Activated T-helper 9 cell treated with anti-CD3 and anti-CD28 coated beads, Interleukin-2, amount 50 U/mL, for 16 hours (primary cell): ENCODE measurements at places on chromosomes 2 and 18.

GRCh38 chr2:5401115-5401657 lies 291.0 kb upstream of the SOX11 start:
- no peak for DNase-seq

DNA sequence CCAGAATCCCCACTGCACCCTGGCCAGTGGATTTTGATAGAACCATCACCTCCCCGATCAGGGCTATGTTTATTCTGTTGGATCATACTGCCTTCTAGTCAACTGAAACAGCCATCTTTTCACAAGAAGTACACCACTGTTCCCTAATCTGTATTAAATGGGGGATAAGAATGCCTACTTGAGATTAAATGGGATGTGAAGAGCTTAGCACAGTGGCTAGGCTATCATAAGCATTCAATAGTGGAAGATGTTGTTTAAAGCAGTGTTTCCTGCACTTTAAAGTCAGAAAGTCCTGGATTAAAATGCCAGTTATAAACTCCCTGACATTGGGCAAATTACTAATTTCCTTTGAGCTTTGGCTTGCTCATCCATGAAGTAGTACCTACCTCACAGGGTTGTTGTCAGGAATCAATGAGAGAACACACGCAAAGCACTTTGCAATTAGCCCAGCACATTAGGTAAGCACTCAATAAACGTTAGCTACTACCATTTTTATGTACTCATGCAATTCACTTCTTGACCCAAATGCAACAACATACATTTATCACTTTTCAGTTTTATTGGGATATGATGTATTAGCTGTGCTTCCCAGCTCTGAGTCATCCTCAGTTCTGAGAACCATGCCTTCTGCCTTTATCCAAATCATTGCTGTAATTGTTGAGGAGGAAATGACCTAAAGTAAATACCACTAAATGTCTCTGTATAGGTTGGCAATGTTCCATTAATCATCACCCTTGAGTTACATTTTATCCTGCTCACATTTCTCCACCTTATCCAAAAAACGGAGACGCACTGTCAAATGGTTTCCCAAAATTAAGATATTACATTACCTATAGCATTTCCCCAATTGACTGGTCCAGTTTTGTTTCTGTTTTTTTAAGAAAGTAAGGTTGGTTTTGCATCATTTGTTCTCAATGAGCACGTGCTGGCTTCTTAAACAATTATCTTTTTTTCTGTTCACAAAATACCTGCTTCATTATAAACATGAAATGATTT lies 2.1 kb downstream of the TMEM247 start:
- no peak for DNase-seq

DNA sequence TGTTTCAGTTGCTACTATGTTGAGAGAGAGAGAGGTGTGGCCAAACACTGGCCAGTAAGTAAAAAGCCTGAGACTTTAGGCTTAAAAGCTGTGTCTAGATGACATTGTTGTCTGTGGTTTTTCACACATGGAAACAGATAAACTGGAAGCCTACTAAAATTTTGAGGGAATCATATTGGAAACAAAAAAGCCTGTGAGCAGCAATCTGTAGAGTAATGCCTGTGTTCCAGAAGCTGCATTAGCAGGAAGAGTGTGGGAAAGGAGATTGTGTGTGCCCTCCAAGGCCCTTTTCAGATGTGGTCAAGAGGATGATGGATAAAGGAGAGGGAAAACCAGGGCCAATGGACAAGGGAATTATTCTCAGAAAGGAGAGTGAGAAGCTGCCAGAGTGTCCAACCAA lies 236.3 kb upstream of the SPRED2 start:
- DNase-seq = no peak

DNA sequence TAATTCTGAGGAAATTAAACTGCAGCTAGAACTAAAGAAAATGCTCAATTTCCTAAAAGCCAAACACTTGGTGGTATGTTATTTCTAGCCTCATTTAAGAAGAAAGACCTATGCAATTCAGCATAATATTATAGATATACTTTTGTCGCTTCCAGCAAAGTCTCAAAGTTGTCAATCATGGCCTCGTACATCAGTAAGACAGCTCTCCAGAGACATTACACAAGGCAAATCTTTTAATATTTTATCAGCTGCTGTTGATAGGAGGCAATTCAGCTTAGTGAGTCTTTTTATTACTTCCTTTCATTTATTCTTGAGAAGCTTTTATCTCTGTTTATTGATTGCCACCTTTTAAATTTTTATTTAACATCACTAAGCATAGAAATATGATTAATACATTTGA lies 294.3 kb downstream of the FSIP2 start:
- no peak for DNase-seq

DNA sequence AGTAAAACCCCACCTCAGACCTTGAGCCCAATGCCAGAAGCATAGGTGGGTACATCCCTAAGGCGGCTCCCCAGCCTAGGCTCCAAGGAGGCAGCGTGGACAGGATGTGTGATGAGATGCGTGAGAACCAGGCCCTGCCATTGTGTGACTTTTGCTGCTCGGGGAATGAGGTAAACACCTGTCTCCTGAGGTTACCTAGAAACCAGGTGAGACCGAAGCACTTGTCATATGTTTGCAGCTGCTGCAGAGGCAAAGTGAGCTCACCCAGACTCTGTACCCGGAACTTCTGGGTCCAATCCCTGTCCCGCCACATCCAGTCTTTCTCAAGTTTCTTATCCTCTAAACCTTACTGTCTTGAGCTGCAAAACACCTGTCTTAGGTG lies 3.4 kb downstream of the FBLN7 start:
- no peak for DNase-seq

DNA sequence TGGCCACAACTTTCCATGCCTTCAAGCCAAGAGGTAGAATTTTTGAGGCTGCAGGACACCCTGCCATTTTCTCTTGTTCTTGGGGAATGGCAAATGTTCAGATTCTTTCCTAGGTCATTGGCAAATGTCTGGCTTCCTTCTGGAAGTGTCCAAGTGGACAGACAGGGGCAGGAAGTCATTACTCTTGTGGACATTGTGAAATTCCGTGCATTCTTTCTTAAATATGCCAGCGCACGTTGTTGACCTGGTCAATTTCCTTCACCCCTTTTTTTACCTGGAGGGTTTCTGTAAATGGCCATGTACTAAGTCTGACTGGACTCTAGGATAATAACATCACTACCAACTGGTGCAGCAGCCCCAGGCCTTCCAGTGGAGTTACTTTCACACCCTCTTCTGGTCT lies 13.9 kb downstream of the ASB18 start:
- no peak for DNase-seq

DNA sequence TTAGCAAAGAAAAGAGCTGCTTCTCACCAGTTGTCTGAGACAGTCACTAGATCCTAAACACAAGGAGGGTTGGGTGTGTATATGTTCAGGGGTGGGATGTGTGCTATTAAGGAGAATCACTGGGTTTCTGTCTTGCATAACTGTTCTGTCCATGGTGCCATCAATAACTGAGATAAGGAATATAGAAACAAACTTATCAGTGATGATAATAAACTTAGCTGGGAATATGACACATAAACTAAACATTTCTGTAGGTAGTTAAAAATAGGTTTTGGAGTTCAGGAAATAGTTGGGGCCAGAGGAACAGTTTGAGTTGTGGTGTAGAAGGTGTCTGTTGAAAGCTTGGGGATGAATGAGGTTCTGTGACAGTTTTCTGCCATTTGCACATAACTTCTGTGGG lies 17.4 kb downstream of the NAPG start:
- no peak for DNase-seq

- no peak for DNase-seq
Observed at GRCh38 chr2:17416884-17417391, 101.3 kb downstream of the RAD51AP2 start.

GRCh38 chr2:28833740-28834470 lies 23.3 kb downstream of the SPDYA start:
- DNase-seq = no peak

GRCh38 chr18:59041296-59041695 lies 98.4 kb upstream of the SEC11C start:
- no peak for DNase-seq

DNA sequence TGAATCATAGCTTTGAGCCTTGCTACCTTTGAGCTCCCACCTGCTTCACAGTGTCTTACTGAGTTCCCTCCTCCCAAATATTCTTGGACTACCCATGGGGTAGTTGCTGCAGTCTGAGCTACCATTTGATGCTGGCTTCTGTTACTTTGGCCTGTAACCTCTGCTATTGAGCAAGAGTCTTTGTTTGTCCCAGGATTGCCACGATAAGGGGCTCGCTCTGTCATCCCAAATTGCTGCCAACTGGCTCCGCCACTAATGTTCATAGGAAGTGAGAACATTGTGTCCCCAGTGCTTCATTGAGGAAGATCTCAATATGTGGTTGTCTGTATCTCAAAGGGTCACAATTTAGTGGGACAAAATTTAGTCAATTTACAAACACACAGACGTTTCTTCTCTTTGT lies 103.8 kb downstream of the TRIM43 start:
- DNase-seq = no peak

DNA sequence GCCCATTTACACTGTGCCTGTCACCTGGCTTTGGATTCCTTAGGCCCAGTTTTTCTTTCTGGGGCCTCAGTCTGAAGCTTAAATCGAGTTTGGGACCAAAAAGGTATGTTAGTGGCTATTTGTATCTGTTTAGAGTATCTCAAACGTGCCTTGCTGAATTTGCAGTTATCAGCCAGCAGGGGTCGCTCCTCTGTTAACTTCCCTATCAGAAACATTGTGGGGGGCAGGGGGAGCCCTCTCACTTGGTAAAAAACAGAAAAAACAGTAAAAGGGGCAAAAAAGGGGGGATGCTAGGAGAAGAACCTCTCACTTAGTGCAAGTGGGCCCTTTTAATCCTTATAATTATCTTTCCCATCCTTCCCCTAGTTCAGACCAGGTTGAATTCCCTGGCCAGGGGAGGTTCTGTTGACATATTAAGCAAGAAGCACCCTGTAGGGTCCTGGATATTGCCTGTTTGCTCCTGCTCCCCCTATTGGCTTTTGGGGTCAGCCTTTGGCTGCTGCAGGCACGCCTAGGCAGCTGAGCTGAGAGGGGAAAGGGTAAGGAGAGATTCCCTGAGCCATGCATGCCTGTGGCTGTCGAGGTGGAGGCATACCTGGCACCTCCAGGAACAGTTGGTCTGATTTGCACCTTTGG lies 8.8 kb upstream of the IFIH1 start:
- no peak for DNase-seq

GRCh38 chr2:196331851-196332250 lies 160.5 kb upstream of the STK17B start:
- no peak for DNase-seq

DNA sequence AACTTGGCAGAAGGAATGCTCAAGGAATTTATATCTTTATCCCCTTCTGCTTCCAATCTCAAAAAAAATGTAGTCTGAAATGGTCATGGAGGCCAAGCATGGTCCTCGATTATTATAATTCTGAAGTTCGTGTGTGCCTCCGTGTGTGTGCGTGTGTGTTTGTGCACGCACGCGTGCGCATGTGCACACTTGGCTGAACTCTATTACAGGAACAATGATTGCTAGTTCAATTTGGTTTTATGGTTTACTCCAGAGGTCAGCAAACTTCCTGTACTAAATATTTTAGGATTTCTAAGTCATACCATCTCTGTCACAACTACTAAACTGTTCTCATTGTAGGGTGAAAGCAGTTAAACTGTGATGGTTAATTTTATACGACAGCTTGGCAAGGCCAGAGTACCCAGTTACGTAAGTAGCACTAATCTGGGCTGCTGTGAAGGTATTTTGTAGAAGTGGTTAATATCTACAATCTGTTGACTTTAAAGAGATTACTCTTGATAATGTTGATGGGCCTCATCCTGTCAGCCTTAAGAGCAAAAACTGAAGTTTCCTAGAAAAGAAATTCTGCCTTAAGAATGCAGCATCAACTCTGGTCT lies 5.8 kb upstream of the MARCHF7 start:
- DNase-seq = no peak

DNA sequence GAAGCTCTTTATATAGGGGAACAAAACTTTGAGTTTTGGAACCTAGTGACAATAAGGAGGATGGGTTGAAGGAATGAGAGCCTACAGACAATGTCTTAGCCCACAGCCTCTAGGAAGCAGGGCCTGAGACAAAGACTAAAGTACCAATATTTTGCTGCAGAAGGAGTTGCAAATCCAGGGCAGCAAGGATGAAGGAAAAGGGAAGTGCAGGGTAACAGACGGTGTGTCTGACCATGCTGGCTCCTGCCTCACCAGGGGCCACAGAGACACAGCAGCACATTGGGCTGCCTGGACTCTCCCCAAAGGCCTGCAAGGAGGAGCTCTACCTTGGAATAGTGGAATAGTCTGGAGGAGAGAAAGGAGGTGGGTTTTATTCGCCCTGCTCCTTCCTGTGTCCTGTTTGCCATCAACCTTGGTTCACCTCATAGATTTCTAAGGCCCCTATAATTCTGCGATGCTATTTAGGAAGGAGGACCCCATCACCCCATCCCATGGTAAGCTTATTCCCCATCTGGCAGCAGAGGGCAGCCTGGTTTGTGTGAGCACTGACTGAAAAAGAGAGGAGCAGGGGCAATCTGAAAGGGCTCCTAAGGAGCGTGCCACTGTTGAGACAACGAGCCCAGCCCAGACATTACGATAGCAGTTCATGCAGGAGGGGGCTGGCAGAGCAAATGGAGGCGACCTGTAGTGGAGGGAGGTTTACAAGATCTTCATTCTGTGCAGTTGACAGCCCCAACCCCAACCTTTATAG lies 143.4 kb downstream of the MGAT5 start:
- no peak for DNase-seq

DNA sequence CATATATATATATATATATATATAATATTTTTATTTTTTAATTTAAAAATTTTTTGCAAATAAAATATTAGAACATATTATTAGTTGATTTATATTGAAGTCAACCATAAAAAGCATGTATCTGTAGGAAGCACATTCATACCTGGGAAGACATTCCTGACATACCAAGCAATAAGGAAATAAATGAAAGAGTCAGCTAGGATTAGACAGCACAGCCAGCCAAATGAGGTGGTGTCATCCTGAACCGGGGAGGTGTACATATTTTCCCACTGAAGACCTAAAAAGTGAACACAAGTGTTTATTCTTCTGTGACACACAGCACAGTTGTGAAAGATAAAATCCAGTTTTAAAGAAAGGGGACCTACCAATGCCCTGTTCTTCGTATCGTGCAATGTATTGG lies 149.2 kb downstream of the ABCA12 start:
- DNase-seq = no peak

GRCh38 chr2:186058614-186059013 lies 320.0 kb downstream of the FSIP2 start:
- no peak for DNase-seq

DNA sequence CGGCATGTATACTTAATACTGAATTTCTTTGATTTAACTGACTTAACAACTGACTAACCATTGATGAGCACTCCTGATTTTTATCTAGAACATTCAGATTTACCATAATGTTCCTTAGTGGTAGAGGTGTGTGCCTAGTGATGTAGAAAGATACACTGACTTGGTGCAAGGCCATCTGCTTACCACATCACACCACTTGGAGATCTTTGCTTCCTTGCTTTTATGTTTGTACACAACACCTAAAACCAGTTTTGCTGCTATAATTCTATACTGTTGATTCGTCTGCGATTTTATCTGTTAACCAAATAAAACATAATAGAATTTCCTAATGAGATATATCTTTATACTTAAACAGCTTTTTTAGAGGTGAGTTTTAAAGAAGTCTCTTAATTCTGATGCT lies 3.9 kb upstream of the FARP2 start:
- DNase-seq = no peak

- no peak for DNase-seq
Observed at GRCh38 chr18:2880473-2880872, 33.7 kb downstream of the EMILIN2 start.
